ENCODE measurements at places on chromosomes 4 and X.

DNA sequence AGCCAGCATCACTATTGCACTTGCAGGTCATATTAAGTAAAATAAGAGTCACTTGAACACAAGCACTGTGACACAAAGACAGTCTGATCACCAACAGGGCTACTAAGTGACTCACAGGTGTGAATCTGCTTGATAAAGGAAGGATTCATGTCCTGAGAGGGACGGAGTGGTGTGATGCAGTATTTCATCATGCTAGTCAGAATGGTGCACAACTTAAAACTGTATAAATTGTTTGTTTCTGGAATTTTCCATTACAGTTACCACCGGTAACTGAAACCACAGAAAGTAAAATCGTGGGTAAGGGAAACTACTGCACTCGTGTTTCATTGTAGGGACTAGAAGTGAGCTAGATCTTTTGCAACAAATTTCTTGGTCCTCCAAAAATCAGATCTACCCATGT, 109.7 kb downstream of the ELOVL6 start:
- H3K27ac ChIP-seq = no peak overlapping the region
- H3K4me1 ChIP-seq = peaks cover 8% of the 10 kb centered on the region
- H3K36me3 ChIP-seq = no peaks in the 10 kb centered on the region
- no peaks in the 10 kb centered on the region for H3K27me3 ChIP-seq
- no peak overlapping the region for H3K4me3 ChIP-seq

- H3K27me3 ChIP-seq = no peaks in the 10 kb centered on the region
- DNase-seq = no peak
- peaks cover 9% of the 10 kb centered on the region for H3K4me1 ChIP-seq
- no peak overlapping the region for H3K4me3 ChIP-seq
- H3K36me3 ChIP-seq = no peaks in the 10 kb centered on the region
- no peak overlapping the region for H3K27ac ChIP-seq
These were observed 5.7 kb downstream of the EFNB1 start for GRCh38 chrX:68834371-68835103.

DNA sequence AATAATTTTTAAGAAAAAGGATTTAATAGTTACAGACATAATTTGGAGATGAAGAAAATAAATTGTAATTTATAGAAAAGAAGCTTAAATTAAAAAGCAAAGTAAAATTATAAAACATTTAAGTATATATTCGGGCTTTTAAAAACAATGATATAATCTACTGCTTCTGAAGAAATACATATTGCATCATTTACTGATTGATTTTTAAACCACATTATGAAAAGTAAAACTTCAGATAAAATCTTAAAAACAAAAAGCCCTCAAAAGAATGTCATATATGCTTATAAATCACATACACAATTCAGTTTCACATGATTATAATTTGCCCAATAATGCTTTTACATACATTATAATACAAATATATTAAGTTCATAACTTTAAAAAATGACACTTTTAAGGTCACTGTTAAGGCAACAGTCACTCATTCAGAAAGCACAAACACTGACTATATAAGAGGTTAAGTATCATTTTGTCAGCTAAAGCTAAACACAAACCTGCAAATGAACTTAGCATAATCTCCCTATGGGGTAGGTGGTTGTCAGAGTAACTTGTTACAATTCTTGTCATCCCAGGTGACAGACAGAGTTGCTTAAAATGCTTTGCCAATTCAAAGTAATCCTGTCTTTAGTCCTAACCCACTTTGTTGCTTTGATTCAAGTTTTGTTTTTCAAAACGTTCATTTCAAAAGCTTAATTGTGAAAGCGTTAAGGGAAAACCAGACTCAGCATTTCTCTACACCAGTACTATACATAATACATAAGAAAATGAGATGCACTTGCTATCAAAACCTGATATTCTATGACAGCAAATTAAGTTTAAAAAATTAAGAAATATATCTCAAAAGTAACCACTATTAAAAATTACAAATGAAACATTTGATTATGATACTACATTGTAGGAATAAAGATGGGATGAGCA, 90.6 kb upstream of the MAB21L2 start:
- no peaks in the 10 kb centered on the region for H3K36me3 ChIP-seq
- no peaks in the 10 kb centered on the region for H3K27me3 ChIP-seq
- DNase-seq = no peak
- no peak overlapping the region for H3K4me3 ChIP-seq
- no peak overlapping the region for H3K27ac ChIP-seq

GRCh38 chr4:186734251-186734650, 10.6 kb upstream of the FAT1 start:
- H3K27ac ChIP-seq = no peak overlapping the region
- no peaks in the 10 kb centered on the region for H3K27me3 ChIP-seq
- no peak for DNase-seq
- H3K36me3 ChIP-seq = no peaks in the 10 kb centered on the region

DNA sequence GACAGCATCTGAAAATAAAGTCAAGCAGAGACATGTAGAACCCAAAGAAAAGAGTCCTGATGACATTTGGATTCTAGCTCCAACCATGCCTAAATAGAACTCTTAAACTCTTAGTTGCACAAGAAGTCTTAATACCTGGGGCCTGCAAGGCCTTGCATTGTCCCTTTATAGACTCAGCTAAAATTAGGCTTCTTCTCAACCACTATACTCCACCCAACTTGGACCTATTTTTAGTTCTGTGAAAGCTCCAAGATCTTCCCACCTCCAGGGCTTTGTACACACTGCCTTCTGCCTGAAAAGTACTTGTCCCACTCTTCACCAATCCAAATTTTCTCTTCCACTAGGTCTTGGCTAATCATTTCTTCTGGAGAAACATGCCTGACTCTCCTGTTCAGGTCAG, 36.5 kb downstream of the PLK4 start:
- DNase-seq = no peak
- no peaks in the 10 kb centered on the region for H3K27me3 ChIP-seq
- peaks cover 24% of the 10 kb centered on the region for H3K36me3 ChIP-seq
- H3K4me1 ChIP-seq = no peaks in the 10 kb centered on the region

DNA sequence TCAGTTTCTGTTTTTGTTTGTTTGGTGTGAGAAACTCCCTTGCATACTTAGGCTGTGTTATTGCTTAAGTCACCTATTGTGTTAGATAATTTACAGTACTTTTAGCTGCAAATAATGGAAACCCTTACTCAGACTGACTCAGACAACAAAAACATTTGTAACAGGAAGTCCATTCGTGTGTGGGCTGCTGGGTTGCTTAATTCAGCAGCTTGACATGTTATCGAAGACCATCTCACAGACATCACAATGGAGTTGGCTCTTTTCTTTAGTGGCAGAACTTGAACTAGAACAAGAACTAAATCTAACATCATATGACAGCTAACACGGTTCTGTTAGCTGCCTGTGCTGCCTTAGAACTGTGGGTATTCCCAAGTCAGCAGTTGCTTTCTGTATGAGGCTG, 9.9 kb upstream of the GABRE start:
- no peak for DNase-seq
- H3K4me3 ChIP-seq = no peak overlapping the region
- no peaks in the 10 kb centered on the region for H3K36me3 ChIP-seq
- H3K27ac ChIP-seq = no peak overlapping the region
- no peaks in the 10 kb centered on the region for H3K4me1 ChIP-seq
- no peaks in the 10 kb centered on the region for H3K27me3 ChIP-seq

GRCh38 chr4:176879380-176880116, 86.8 kb upstream of the VEGFC start:
- H3K36me3 ChIP-seq = no peaks in the 10 kb centered on the region
- H3K27ac ChIP-seq = no peak overlapping the region
- no peak for DNase-seq
- H3K27me3 ChIP-seq = no peaks in the 10 kb centered on the region
- H3K4me3 ChIP-seq = no peak overlapping the region

DNA sequence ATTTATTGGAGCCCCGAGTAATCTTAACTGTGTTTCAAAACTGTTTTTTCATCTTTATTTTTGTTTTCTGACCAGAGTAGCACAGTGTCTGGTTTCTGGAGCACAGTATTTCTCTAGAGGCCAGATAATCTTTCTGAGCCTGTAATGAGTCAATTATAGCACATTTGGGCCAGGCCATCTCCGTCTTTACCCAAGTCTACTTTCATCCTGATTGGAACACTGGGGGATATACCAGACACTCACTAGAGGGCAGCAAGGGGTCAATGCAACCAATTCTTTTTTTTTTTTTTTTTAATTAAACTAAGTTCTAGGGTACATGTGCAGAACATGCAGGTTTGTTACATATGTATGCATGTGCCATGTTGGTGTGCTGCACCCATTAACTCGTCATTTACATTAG, 282.0 kb downstream of the ARHGAP24 start:
- no peaks in the 10 kb centered on the region for H3K4me1 ChIP-seq
- H3K27ac ChIP-seq = no peak overlapping the region
- no peaks in the 10 kb centered on the region for H3K27me3 ChIP-seq
- H3K36me3 ChIP-seq = no peaks in the 10 kb centered on the region
- no peak for DNase-seq

GRCh38 chr4:70356185-70356584, 4.4 kb upstream of the SMR3A start:
- no peak overlapping the region for H3K4me3 ChIP-seq
- no peaks in the 10 kb centered on the region for H3K4me1 ChIP-seq
- H3K27me3 ChIP-seq = no peaks in the 10 kb centered on the region
- DNase-seq = no peak
- no peaks in the 10 kb centered on the region for H3K36me3 ChIP-seq

DNA sequence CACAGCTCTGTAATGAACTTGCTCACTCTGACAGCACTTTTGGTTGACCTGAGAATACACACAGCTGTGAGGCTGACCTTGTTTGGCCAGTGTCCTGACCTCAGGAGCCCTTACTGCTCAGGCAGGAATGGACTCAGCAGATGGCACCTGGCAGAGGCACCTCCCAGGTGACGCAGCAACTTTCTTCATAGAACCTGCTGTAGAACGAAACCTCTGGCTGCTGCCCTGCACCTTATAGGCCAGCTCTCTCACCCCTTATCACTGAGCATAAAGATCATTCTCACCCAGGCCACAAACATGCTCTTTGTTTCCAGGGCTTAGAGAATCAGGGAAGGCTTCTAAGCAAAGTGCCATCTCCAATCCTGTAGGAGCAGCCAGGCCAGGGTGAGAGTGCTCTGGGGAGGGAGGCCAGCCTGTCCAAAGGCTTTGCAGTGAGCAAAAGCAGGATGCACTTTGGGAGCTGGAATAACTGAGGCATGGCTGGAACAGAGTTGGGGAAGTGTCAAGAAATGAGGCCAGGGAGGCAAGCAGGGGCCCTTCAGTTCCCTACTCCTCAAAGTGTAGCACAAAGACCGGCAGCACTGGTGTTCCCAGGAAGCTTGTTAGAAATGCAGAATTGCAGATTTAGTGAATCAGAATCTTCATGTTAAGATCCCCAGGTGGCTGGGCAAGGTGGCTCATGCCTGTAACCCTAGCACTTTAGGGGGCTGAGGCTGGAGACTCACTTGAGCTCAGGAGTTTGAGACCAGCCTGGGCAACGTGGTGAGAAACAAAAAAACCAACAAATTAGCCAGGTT, 13.3 kb upstream of the CENPU start:
- no peak overlapping the region for H3K4me3 ChIP-seq
- no peak for DNase-seq
- H3K4me1 ChIP-seq = no peaks in the 10 kb centered on the region
- H3K36me3 ChIP-seq = no peaks in the 10 kb centered on the region
- H3K27ac ChIP-seq = no peak overlapping the region

GRCh38 chr4:148477276-148477675, 35.1 kb upstream of the NR3C2 start:
- no peak overlapping the region for H3K27ac ChIP-seq
- DNase-seq = no peak
- no peak overlapping the region for H3K4me3 ChIP-seq
- H3K4me1 ChIP-seq = no peaks in the 10 kb centered on the region

DNA sequence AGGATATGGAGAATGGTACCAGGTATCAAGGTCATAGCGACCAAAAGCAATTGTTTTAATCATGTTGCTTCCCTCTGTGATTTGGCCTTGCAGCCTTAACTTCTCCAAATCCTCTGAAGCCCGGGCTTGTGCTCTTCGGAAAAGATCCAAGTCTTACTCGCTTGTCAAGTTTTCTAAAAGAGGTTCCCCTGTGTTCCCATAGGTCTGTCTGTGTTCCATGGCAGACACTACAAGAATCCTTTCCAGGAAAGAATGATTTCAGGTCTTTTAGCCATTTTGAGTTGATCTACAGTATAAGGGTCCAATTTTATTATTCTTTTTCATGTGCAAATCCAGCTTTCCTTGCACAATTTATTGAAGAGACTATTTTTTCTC, 710.6 kb upstream of the DIAPH2 start:
- no peaks in the 10 kb centered on the region for H3K4me1 ChIP-seq
- no peak overlapping the region for H3K4me3 ChIP-seq
- H3K27ac ChIP-seq = no peak overlapping the region
- no peaks in the 10 kb centered on the region for H3K27me3 ChIP-seq

- no peak for DNase-seq
- no peaks in the 10 kb centered on the region for H3K27me3 ChIP-seq
- no peaks in the 10 kb centered on the region for H3K4me1 ChIP-seq
- H3K4me3 ChIP-seq = no peak overlapping the region
- H3K27ac ChIP-seq = no peak overlapping the region
These were observed 719.2 kb upstream of the TENM3 start for GRCh38 chr4:181523973-181524372.

- no peak for DNase-seq
- H3K27me3 ChIP-seq = no peaks in the 10 kb centered on the region
- no peaks in the 10 kb centered on the region for H3K36me3 ChIP-seq
- no peak overlapping the region for H3K4me3 ChIP-seq
These were observed 273.4 kb downstream of the HS3ST1 start for GRCh38 chr4:11155208-11155867.

- DNase-seq = no peak
- H3K27me3 ChIP-seq = no peaks in the 10 kb centered on the region
These were observed 29.5 kb downstream of the ANTXR2 start for GRCh38 chr4:80043541-80043940.

DNA sequence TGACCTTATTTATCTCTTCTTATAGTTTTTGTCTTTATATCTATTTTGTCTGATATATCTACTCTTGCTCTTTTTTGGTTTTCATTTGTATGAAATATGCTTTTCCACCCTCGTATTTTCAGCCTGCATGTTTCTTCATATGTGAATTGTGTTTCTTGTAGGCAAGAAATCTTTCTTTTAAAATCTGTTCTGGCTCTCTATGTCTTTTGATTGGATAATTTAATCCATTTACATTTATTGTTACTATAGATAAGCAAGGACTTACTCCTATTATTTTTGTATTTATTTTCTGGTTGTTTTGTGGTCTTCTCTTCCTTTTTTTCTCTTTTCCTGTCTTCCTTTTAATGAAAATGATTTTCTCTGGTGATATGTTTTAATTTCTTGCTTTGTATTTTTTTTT, 403.1 kb downstream of the DCAF12L2 start:
- H3K27me3 ChIP-seq = no peaks in the 10 kb centered on the region
- H3K4me1 ChIP-seq = no peaks in the 10 kb centered on the region
- H3K4me3 ChIP-seq = no peak overlapping the region
- H3K36me3 ChIP-seq = no peaks in the 10 kb centered on the region
- no peak overlapping the region for H3K27ac ChIP-seq
- DNase-seq = no peak

GRCh38 chrX:19889582-19890342, 2.4 kb upstream of the SH3KBP1 start:
- peak; percentile 23 for DNase-seq
- no peaks in the 10 kb centered on the region for H3K27me3 ChIP-seq
- H3K36me3 ChIP-seq = no peaks in the 10 kb centered on the region
- H3K4me1 ChIP-seq = no peaks in the 10 kb centered on the region

- no peak for DNase-seq
- H3K27ac ChIP-seq = no peak overlapping the region
- H3K4me3 ChIP-seq = no peak overlapping the region
- no peaks in the 10 kb centered on the region for H3K27me3 ChIP-seq
- peaks cover 3% of the 10 kb centered on the region for H3K4me1 ChIP-seq
These were observed 3.0 kb downstream of the TLR10 start for GRCh38 chr4:38779790-38780189.

GRCh38 chr4:2829321-2829932, 14.2 kb upstream of the ADD1 start:
- no peak overlapping the region for H3K4me3 ChIP-seq
- no peaks in the 10 kb centered on the region for H3K4me1 ChIP-seq
- no peaks in the 10 kb centered on the region for H3K27me3 ChIP-seq
- no peak overlapping the region for H3K27ac ChIP-seq
- peaks cover 79% of the 10 kb centered on the region for H3K36me3 ChIP-seq
- no peak for DNase-seq
